ENCODE measurements at places on chromosomes 11 and 22.

DNA sequence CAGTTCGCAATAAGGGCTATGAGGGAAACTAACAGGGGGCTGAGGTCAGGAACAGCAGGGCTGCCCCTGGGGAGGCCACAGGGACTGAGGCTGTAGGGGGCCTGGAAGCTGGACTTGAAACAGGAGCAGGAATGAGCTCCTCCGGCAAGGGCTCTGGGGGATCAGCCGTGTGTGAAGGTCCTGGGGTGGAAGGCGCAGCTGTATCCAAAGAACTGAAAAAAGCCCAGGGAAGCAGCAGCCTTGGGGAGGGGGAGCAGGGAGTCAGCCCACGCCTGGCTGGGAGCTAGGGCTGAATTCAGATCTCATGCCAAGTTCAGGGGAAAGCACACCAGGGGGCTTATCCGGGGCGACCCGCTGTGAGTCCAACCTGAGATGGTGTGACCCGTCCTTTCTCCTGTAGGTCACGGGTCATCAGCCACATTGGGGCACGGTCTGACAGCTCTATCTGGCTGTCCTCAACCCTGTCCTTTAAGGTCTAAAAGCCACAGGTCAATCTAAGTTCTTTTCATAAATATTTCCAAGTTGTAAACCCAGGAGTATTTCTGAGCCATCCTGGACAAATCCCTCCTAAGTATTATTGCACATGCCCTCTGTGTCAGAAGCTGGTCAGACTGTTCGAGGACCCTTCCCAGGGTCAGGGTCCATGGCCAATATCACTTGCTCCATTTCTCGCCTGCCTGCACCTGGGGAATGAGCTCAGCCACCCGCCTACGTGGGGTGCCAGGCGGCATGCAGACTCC, 18.0 kb downstream of the TP53AIP1 start:
- DNase-seq, result no peak

GRCh38 chr11:121321614-121322243, 29.2 kb downstream of the SC5D start:
- no peak for DNase-seq

GRCh38 chr11:129209891-129210830, 18.0 kb upstream of the ARHGAP32 start:
- DNase-seq, result no peak

- no peak for DNase-seq
Measured at GRCh38 chr11:129704831-129705230, 110.8 kb upstream of the TMEM45B start.

- DNase-seq, result peak; percentile 47
Measured at GRCh38 chr11:587978-588380, 11.7 kb downstream of the PHRF1 start.

DNA sequence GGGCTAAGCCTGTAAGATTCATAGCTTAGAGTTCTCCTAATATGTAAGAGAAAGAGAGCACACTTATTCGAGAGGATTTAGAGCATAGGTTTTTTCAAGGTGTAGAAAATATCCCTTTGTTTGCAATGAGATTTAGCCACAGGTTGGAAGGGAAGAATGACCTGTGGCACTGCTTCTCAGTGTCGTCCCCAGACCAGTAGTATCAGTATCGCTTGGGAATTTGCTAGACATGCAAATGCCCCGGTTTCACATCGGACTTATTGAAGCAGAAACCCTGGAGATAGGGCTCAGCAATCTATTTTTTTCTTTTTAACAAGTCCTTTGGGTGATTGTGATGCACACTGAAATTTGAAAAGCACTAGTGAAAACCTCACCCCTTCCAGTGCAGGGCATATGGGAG, 362.6 kb upstream of the C11orf87 start:
- no peak for DNase-seq

GRCh38 chr11:44548032-44548695, 17.3 kb upstream of the CD82 start:
- DNase-seq, result no peak

DNA sequence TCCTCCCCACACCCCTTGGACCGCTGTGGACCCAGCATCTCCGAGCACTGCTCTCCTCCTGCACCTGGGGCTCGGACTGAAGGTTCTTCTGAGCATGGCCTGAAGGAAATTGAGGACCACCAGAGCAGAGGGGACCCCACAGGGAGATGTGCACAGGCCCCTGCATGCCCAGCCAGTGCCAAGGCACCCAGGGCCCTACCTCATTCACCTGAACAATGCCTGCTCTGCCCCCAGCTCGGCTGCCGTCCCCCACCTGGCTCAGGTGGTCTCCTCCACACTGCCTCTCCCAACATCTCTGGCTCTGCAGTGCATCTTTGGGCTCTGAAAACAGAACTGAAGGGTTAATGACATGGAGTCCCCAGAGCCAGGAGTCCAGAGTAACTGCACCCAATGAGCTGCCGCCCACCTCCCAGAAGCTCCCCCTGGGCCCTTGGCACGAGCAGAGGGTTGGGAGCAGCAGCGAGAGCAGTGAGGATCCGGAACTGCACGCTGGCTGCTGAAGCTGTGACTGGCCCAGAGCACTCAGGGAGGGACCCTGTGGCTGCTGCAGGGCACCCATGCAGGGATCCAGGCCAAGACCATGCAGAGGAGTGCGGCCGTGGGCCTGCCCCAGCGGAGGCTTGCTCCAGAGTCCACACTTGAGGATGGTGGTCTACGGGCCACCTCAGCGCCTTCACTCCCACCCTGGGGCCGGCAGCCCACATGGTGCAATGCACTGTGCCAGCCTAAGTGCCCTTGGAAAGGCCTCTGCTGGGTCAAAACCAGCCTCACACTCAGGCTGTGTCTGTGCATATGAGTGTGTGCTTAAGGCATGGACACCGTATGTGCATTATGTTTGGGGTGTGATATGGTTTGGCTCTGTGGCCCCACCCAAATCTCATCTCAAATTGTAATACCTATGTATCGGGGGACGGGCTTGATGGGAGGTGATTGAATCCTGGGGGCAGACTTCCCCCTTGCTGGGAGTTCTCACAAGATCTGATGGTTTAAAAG, 686.1 kb downstream of the TBC1D22A start:
- DNase-seq, result no peak

DNA sequence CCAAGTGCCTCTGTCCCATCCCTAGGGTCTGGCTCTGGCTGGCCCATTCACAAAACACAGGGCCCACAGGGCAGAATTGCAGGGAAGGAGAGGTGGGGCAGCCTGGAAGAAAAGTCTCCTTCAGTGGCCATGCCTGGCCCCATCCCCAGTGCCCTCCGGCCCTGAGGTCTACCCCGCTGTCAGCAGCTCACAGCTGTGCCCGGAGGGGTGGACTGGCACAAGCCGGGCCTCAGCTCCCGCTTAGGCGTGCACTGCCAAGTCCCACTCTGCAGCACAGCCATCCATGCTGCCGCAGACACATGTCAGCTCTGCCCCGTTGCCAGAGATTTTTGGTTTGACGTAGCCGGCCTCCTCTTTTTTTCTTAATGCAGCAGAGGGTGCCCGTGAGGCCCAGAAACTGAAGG, 3.9 kb upstream of the SCN2B start:
- no peak for DNase-seq

DNA sequence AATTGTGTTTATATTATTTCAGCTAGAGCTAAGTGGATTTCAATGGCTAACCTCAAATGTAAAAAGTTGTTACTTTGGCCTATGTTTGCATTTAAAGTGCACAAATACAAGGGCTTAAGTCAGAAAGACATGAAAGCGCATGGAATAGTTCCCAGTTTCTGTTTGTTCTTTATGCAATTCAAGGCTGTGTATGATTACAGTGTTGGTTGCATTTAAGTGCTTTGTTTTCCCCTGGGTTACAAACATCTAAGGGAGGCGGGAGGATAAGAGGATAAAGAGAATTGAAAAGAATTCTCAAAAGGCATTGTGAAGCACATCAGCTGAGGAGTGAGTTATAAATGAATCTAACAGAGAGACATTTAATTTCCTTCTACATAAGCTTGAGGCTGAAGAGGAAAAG, 453.4 kb downstream of the NTM start:
- no peak for DNase-seq

- DNase-seq, result no peak
Measured at GRCh38 chr11:70566768-70567530, 168.6 kb downstream of the CTTN start.

DNA sequence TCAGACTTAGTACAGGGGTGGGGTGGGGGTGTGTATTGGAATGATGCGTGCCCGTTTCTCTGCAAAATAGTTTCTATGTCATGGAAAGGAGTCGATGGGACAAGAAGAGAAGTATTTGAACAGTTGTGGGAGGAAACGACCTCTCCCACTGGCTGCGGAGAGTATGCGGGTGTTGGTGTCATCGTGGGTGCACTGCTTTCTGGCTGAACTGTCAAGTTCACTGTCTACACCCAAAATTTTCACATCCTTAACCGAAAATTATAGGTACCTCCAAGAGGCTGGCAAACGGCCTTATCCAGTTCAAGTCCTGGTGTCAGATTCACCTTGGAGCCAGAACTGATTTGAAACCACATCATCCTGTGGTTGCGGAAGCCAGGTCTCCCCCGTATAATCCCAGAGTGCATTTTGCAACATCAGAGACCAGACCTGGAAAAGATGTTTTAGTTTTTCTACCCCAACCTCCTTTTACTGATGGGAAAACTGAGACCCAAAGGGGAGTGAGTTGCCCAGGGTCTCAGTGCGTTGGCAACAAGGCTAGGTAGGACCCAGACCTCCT, 497 bp upstream of the SSRP1 start:
- no peak for DNase-seq

GRCh38 chr11:45089676-45090499, 56.6 kb upstream of the PRDM11 start:
- DNase-seq, result no peak

DNA sequence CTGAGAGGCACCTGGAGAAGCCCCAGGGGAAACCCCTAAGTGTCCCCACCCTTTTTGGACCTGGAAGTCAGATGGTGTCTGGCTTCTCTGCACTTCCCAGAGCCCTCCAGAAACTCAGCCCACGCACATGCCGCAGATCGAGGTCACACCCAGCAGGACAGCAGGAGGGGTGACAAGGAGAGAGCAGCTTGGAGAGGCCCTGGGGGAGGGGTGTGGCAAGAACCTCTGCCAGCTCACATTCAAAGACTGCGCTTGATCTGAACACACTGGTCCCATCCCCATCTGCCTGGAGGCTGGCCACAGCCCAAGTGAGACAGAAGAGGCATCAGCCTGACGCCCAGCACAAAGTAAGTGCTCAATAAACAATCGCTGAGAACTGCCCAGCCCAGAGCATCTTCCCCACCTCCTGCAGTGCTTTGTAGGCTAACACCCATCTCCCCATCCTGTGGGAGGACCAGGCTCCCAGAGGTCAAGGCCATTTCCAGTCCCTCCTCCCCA, 21.4 kb downstream of the TMPRSS6 start:
- no peak for DNase-seq

- no peak for DNase-seq
Measured at GRCh38 chr11:46410021-46410420, 18.4 kb upstream of the CHRM4 start.

- no peak for DNase-seq
Measured at GRCh38 chr11:64071849-64072248, 36.1 kb downstream of the FLRT1 start.

- no peak for DNase-seq
Measured at GRCh38 chr11:48036011-48036410, 55.7 kb downstream of the PTPRJ start.

DNA sequence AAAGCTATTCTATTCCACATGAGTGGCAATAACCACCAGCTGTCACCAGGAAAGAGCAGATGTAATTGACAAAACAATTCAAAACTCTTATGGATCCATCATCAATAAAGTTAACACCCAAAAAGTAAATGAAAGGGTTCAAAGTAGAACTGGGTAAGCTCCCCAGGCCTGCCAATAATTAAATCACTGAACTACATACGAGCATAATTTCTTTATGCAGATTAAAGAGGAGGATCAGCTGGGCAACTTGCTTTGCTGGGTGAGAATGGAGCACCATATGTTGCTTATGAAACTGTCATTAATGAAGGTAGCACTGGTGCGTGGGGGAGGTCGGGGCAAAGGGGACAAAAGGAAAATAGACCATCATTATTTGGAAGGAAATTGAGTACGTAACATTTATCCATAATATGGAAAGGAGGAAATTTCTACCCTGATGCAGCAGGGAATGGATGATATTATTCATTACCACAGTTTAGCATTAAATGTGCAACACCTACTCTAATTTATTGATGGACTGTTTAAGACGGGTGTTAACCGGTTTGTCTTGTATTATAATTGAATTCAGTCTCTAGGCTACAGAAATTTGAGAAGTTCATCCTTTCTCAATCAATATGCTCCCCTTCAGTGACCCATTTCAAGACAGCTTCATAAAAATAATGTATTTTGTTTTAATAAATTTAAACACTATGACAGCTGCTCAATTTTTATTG, 315.9 kb downstream of the CADM1 start:
- no peak for DNase-seq

DNA sequence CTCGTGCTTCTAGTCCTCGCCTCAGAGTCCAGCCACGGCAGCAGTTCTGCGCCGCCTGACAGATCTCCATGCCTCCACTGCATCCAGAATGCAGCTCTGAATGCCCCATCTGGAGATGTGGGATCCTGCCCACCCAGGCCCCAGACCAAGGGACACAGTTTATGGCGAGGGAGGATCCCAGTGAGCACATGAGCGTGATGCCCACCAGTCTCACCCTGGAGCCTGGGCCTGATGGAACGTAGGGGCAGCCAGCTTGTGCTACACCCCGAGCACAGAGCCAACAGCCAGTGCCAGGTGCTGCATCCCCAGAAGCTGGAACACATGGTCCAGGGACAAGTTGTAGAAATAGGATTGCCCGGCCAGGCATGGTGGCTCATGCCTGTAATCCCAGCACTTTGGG, 10.4 kb downstream of the IGLL1 start:
- DNase-seq, result no peak

DNA sequence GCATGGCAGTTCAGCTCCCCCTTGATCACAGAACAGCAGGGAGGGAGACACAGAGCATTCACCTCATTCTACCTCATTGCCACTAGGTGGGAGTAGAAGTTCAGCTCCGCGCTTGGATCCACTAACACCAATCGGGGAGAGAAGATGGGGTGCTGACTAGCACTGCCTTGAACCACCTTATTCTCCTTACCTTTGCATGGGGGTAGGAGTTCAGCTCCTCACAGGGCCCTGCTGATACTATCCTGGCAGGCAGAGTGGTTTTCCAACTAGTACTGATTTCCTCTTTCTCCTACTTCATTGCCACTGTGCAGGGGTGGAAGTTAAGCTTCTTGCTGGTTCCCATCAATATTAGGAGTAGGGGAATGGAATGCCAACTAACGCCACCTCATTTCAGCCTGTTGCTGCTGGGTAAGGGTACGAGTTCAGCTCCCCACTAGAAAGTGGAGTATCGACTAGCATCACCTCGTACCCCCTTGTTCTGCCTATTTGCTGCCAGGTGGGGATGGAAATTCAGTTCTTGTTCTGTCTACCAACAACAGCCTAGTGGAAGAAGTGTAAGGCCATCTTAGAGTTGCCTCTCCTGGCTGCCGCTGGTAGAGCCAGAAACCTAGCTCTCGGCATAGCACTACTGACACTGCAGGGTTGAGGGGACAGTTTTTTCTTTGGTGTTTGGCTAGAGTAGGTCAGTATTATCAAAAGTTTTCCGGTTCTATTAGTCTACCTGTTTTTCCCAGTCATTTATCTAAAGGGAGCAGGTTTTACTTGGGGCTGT, 550.9 kb upstream of the CCDC90B start:
- no peak for DNase-seq

GRCh38 chr11:57353852-57354251, 15.7 kb downstream of the P2RX3 start:
- DNase-seq, result no peak

GRCh38 chr11:56917708-56918400, 70.9 kb upstream of the OR5AK2 start:
- no peak for DNase-seq
